ENCODE measurements at places on chromosomes 13 and 19. TPM values are rescaled to one million over a fixed set of nuclear protein-coding genes. Genes with fewer than 3 reads are reported as not detected.

- no peak for DNase-seq
Measured at GRCh38 chr13:67071918-67072598, 158.1 kb downstream of the PCDH9 start.

- DNase-seq, result no peak
Measured at GRCh38 chr19:28169168-28169887, 1043.6 kb downstream of the UQCRFS1 start.

GRCh38 chr19:10861103-10861651, 10.2 kb upstream of the CARM1 start:
- DNase-seq, result no peak

DNA sequence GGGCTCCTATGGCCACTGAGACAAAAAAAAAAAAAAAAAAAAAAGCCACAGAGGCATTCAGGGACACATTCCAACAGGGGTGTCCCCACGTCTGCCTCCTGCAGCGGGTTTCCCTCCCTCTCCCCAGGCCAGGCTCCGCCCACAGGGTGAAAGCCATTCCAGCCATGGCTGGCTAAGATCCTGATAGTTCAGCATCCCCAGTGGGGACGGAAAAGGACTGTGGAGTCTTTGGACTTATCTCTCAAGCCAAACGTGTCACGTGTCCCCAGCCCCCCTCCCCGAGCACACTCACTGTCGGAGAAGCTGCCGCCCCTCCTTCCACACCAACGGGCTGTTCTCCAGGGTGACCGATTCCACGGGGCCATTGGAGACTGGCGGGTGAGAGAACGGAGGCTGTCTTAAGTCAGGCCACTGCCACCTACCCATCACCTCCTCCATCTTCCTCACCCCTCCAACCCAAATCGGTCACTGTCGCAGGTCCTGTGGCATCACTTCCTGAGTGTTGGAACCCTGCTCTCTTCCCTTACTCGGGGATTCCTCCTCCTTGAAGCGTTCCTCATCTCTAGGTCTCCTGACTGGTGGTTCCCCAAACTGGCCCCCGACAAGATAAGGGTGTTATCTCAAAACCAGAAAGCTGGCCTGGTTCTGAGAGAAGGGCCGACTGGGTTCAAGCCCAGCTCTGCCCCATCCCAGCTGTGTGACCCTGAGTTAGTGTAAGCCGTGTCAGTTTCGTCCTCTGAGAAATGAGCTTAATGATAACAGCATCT, 9.1 kb upstream of the FKRP start:
- DNase-seq, result peak; percentile 76

DNA sequence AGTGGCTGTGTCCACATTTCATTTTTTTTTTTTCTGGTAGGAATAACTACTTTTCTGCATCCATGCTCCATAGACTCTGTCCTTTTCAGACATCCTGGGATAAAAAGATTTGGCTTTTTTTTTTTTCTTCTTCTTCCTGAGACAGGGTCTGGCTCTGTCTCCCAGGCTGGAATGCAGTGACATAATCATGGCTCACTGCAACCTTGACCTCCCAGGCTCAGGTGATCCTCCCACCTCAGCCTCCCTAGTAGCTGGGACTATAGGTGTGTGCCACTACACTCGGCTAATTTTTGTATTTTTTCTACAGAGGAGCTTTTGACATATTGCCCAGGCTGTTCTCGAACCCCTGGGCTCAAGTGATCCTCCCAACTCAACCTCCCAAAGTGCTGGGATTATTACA, 4.1 kb upstream of the ICAM3 start:
- no peak for DNase-seq

DNA sequence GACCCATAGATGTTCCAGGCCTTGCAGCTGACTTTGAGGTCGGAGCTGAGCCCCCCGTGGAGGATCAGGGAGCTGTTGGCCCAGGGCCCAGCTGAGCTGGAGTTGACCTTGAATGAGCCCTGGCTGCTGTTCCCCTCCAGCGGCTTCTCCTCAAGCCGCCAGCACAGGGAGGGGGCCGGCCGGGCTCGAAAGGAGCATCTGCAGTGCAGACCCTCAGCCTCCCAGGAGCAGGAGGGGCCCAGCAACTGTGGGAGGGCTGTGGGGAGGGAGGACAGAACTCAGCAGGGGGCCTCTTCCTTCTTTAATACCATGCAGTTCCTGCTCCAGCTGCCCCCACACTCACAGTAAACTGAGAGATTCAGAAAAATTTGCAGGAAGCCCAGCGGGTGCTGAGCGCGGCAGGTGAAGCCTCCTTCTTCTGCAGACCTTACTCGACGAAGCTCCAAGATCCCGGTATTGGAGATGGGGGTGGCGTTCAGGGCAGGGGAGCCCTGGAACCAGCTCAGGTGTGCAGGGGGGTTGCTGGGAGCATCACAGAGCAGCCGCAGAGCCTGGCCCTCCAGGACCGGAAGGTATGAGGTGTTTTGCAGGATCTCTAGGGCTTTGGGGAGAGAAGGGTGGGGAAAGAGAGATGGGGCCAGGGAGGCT, 2.6 kb downstream of the SIGLEC5 start:
- no peak for DNase-seq

DNA sequence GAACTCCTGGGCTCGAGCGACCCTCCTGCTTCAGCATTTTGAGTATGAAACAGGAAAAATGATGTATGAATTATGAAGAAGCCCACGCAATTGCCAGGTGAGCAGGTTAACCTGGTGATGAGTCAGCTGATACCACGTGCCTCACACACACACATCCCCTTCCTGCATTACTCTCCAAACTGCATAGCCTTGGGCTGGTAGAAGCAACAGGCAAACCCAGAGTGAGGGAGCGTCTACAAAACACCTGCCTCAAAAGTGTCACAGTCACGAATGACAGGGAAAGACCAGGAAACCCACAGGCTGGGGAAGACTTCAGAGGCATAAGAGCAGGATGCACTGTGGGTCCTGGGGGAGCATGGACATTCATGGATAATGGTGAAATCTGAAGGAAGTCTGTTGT, 192.8 kb upstream of the IRS2 start:
- no peak for DNase-seq

ZNF112 gene
- total RNA-seq, result 2.6 TPM

PNMA8A gene
- total RNA-seq, result 8.0 TPM

GRIK5 gene
- total RNA-seq, result 6.1 TPM

LACC1 gene
- total RNA-seq, result 13.6 TPM

PLIN5 gene
- total RNA-seq, result 47.6 TPM
